Type B pancreatic cell (in vitro differentiated cells): ENCODE measurements at places on chromosomes 6 and 20.

DNA sequence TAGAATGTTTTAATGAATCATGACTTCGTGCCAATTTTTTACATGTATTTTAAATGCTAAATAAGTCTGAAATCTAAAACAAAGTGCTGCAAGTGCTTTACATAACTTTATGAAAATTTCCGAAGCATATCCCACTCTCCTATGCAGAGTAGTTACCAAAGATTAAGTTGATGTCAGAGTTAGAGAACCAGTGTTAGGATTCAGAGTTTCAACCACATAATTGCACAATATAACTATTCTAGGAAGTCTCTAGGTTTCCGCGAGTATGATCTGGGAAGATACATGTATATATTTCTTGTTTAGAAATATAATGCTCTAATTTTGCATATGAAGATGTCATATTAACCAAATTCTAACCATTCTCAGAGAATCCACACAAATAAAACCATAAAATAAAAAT lies 74.8 kb downstream of the ASCC3 start:
- DNase-seq: no peak

GRCh38 chr6:49730251-49730650 lies 13.9 kb downstream of the CRISP3 start:
- no peak for DNase-seq

DNA sequence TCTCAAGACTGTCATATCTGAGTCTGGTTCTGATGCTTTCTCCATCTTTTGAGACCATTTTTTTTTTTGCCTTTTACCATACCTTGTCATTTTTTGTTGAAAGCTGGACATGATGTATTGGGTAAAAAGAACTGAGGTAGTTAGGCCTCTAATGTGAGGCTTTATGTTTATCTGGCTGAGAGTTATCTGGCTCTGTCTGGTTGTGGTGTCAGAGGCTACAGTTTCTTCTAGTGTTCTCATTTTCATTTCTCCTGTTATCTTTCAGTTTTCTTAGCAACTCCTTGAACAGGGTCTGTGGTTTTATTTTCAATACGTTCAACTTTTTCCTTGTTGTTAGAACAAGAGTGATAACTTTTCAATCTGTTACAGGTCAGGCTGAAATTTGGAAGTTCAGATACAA lies 49.2 kb upstream of the ATXN1 start:
- DNase-seq: no peak

- DNase-seq: no peak
These were observed 151.7 kb downstream of the GRIK2 start for GRCh38 chr6:101545191-101545590.

DNA sequence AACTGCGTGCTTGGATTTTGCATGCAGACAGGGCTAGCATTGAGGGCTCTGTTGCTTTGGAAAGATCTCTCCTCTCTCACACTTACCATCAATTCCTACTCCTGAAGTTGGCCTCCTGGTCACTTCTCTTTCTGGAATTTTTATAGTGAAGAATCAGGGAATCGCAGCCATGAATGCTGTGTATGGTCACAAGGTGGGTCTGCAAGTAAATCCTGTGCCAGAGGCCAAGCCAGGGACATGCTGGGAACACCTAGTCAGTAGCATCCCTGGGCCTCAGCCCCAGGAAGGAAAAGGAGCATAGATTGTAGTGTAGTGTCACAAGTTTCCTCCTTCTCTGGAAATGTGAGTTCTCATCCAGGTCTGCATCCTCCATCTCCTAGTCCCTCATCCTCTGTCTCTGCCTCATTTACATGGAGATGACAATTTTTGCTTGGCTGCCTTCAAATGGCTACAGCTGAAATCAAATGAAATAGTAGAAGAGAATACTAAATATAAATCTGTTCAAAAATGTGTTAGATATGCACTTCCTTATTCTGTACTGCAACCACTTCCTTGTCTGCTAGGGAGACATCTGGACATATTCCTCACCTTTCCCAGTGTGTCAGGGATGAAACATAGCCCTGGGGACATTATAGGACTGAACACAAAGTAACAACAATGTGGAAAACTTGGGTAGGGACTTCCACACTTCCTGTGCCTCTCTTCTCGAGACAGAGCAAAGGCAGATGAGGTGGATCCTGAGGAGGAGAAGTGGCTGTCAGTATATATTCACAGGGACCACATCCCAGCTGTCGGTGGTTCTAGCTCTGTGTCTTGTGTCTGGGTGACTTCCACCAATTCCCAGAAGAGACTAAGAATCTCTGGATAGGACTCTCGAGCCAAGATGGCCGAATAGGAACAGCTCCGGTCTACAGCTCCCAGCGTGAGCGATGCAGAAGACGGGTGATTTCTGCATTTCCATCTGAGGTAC lies 17.0 kb downstream of the CST9 start:
- DNase-seq: no peak

DNA sequence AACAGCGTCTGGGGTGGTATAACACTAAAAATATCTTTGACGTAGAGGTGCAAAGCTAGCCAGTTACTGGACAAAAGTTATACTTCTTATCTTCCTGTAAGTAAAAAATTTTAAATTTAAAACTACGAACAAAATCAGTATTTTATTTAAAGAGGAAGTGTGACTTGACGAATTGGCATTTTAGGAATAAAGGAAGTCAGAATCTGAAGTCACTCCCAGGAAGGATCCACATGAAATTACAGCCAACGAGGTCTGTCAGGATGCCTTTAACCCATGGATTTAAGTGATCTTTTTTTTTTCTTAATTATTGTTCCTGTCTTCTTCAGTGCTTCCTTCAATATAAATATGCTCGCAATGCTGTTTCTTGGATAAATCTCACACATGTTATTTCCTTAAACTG lies 27.2 kb upstream of the SNX9 start:
- no peak for DNase-seq

DNA sequence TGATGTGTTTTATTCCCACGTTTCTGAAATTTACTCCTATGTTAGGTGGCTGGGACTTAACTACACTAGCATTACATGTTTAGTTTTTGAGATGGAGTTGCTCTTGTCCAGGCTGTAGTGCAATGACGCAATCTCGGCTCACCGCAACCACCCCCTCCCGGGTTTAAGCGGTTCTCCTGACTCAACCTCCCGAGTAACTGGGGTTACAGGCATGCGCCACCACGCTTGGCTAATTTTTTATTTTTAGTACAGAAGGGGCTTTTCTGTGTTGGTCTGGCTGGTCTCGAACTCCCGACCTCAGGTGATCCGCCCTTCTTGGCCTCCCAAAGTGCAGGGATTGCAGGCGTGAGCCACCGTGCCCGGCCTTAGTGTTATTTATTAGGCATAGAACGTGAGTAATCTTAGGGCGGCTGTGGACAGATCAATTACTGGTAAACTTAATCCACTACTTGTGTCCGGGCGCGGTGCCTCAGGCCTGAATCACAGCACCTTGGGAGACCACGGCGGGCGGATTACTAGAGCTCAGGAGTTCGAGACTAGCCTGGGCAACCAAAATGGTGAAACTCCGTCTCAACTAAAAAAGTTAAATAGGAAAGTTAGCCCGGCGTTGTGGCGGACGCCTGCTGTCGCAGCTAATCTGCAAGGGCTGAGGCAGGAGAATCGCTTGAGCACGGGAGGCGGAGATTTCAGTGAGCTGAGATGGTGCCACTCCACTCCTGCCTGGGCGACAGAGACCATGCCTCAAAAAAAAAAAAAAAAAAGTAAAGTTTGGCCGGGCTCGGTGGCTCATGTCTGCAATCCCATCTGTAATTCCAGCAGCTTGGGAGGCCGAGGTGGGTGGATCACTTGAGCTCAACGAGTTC lies 123.7 kb upstream of the BTN3A2 start:
- DNase-seq: no peak

DNA sequence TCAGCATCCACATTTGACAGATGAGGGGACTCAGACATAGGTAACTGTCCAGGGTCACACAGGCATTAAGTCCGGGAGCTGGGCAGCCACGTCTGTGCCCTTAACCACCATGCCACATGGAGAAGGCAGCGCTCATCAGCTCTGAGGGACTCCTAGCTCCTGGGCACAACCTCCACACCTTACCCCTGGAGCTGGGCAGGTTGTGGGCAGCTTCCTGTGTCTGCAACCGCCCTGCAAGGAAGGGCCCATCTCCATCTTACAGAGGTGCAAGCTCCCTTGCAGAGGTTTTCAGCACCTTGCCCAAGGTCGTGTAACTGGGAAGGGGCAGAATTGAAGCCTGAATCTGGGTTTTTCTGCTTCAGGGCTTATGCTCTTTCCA lies 7.9 kb downstream of the CCDC167 start:
- DNase-seq: no peak
